ENCODE measurements at places on chromosomes 4 and X.

GRCh38 chrX:140983730-140984129 is 18.7 kb upstream of the SPANXB1 start:
- DNase-seq: no peak

DNA sequence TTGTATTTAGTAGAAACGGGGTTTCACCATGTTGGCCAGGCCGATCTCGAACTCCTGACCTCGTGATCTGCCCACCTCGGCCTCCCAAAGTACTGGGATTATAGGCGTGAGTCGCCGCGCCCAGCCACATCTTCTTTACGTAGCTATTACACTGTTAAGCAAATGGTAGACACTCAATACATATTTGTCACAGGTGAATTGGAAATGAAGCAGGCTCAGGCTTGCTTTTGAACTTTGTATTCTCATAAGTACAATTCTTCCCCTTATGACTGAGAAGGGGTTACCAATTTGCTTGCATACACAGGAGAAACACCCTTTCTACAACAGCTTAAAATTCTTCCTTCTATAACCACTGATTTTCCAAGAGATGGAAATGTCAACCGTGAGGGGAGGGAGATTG is 787 bp upstream of the SRPX2 start:
- DNase-seq: no peak

- DNase-seq: no peak
Observed at GRCh38 chrX:128619490-128619889, 567.3 kb upstream of the ACTRT1 start.

GRCh38 chr4:99868126-99868596 is 26.1 kb downstream of the LAMTOR3 start:
- peak; percentile 43 for DNase-seq

DNA sequence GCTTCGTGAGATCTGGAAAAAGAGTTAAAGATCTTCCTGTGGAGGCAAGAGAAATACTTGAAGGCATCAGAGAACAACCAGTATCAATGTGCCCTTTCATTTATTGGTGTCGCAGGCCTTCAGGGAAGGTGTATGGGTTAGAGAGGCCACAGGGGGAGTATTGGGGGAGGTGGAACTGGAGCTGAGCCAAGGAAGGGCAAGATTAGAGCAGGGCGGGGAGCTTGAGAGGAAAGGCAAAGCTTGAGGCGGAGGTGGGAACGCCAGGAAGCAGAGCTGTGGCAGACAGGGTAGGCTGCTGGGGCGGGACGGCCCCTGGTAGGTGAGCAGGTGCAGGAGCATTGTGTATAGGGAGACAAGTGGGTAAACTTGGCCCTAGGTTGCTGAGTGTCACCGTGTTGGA is 329.9 kb downstream of the ARHGAP10 start:
- no peak for DNase-seq

GRCh38 chr4:140877781-140878180 is 121.6 kb upstream of the TBC1D9 start:
- DNase-seq: no peak

All from EL (cell line).